ENCODE measurements at places on chromosomes 11 and 22. TPM values are rescaled to one million over a fixed set of nuclear protein-coding genes. Genes with fewer than 3 reads are reported as not detected.

- no peak for DNase-seq
- H3K36me3 ChIP-seq: peaks cover 6% of the 10 kb centered on the region
- H3K4me1 ChIP-seq: peaks cover 24% of the 10 kb centered on the region
- H3K27me3 ChIP-seq: peaks cover 59% of the 10 kb centered on the region
Measured at GRCh38 chr22:46113910-46114517, 36.3 kb upstream of the PPARA start.

Gene CNGA4
- not detected for total RNA-seq

Gene CCDC73
- total RNA-seq: not detected

Gene PRR14L
- total RNA-seq: 30.7 TPM

- DNase-seq: no peak
- H3K27me3 ChIP-seq: no peaks in the 10 kb centered on the region
- no peaks in the 10 kb centered on the region for H3K36me3 ChIP-seq
- H3K4me3 ChIP-seq: no peak overlapping the region
Measured at GRCh38 chr11:87013912-87014825, 23.6 kb upstream of the TMEM135 start.

DNA sequence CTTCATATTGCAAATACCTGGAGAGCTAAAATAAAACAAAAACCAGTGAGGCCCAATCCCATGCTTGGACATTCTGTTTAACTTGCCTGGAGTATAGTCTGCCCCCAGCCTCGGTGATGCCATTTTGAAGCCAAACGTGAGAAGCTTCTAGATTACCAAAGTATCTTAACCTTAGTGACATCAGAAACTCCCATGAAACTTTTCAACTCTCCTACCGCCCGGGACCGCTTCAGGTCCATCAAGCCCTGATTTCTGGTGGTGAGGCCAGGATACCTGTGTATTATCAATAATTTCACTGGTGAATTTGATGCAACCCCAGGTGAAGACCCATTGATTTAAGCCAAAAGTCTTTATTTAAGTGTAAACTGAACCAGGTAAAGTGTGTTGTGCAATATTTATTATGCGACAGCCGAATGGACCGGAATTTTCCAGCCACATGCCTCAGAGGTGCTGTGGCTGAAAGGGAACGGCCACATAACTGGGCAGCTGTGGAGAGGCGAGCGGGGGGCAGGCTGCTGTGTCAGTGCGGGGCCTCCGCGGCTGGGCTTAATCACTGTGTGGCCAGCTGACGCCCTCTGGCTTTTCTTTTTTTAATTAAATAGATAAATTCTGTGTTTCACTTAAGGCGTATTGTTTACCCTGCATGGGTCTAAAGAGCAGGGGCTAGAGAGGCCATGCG is 385.5 kb upstream of the B3GAT1 start:
- no peak overlapping the region for H3K4me3 ChIP-seq
- no peak overlapping the region for H3K27ac ChIP-seq
- no peaks in the 10 kb centered on the region for H3K4me1 ChIP-seq
- H3K36me3 ChIP-seq: peaks cover 4% of the 10 kb centered on the region
- no peak for DNase-seq
- peaks cover 2% of the 10 kb centered on the region for H3K27me3 ChIP-seq

Gene ACRV1
- not detected for total RNA-seq
